ENCODE measurements at places on chromosomes 2 and 18. TPM values are rescaled to one million over a fixed set of nuclear protein-coding genes. Genes with fewer than 3 reads are reported as not detected.
A peak's percentile ranks its signal among the peaks of the same experiment; 100 is the strongest.

GRCh38 chr2:100427627-100428258 lies 10.3 kb upstream of the CHST10 start:
- DNase-seq = peak; percentile 33

KIAA2012 gene
- not detected for total RNA-seq

AMER3 gene
- total RNA-seq = not detected

CD207 gene
- total RNA-seq = not detected

DNA sequence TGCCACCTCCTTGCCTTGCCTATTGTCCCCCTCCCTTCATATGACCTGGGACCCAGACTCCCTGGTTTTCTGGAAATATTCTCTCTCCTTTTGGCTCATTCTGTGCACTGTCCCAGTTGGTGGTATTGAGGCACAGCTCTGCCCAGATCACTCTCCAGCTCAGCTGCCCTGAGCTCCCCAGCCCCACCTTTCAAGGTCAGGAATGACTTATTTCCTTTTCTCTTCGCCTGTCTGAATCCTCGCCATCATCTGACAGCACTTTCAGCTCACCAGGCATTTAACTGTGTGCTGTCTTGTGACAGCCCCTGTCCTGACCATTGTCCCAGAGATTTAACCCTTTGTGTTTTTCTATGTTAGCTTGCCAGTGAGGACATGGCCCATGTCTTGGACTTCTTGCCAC lies 133.0 kb downstream of the MSH2 start:
- DNase-seq = no peak

DNA sequence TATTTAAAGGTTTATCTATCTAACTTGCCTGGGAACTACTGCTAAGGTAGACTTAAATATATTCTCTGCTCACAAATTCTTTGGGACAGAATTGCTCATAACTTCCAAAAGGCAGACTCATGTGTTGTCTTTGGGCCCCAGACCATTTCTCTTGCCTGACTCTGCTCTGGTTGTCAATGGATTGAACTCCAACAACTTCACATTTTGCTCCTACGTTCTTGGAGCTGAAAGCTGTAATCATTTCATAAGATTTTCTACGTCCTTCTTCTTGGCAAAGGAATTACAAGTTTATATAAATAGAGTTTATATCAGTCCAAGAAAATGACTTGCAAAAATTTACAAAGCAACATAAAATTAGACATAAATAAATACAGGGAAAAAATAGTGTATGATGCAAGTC lies 32.9 kb upstream of the PPM1B start:
- DNase-seq = no peak

GRCh38 chr2:64857581-64858471 lies 131.4 kb upstream of the SLC1A4 start:
- DNase-seq = no peak

ZNF516 gene
- 12.0 TPM for total RNA-seq

DNA sequence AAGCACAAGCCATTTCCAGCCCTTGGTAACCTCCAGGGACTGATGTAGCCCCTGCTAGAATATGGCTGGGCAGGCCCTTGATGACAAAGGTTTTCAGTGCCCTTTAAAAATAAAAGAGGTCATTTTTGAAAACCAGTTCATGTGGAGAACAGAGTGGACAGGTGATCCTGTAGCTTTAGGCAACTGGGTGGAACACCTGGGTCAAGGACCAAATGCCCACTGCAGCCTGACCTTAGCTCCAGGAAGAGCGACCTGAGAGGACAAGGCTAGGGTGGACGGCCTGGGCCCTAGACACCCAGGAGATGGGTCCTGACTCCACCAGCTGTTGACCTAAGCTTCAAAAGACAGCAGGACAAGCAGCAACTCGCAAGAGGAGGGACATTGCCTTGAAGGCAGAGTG lies 116.6 kb downstream of the LIPG start:
- peak; percentile 21 for DNase-seq

DNA sequence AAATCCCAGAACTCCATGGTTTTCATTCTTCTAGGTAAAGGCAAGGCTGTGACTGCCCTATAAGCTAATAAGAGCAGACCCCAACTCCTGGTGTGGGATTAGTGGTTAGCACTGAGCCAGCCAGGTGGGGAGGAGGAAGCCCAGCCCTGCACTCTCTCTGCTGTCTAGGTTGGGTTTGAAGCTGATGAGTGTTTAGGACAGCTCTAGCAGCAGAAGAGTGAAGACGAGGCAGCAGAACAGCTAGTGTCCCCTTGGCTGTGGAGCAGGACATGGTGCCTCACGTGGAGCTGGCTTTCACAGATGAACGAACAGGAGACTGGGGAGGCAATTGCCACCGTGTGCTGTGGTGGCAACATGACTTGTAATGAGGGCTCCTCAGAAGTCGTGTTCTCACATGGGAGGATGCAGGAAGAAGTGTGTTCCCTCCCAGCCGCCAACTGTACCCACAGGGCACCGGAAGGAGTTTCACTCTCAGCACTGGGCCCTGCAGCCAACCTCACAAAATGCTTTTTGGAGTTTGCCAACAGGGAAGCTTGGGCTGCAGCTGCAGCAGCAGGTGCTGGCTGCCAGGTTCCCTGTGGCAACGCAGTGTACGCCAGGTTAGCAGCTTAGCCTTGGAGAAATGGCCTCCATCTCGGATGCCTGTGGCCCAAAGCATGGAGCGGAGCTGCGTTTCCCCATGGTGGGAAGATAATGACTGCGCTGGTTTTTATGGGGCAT lies 328.2 kb downstream of the SETBP1 start:
- DNase-seq = no peak

GRCh38 chr2:127610561-127610960 lies 35.4 kb upstream of the GPR17 start:
- peak; percentile 12 for DNase-seq

TET3 gene
- total RNA-seq = 9.8 TPM

DNA sequence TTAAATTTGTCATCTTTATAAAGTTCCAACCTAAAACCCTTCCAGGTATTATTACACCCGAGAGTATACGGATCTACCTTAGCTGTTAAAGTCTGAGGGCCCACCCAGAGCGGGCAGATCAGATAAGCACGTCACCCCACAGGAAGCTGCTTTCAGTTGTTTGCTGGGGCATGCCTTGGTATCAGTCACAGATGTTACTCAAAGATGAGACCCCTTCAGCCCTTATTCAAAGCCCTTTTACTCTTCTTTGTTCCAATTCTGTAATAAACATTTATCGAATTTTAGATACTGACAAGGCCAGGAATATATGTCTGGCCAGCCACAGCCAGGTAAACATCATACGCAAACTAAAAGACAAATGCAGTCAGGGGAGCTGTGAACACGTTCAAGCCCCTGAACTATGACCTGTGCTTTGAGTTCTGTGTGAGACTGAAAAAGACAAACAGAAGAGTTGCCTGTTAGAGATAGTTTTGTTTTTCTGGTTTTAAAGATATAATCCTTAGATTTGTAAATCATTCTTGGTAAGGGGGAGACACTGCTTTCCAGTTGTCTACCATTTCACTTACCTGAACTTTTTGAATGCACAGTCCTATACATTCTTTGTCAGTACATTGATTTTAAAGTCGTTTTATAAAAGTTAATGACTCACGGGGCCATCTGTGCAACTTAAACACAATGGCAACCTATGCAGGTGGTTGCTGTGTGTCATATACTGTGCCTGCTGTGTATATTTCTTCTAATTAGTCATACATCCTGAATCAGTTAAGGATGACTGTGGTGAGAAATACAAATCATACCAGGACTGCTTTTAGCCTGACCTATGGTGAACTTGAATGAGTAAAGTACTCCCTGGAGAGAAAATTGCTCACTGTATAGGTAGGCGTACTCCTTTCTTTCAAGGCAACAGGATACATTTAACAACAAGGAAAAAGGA lies 100.5 kb upstream of the ITPRID2 start:
- no peak for DNase-seq

DNA sequence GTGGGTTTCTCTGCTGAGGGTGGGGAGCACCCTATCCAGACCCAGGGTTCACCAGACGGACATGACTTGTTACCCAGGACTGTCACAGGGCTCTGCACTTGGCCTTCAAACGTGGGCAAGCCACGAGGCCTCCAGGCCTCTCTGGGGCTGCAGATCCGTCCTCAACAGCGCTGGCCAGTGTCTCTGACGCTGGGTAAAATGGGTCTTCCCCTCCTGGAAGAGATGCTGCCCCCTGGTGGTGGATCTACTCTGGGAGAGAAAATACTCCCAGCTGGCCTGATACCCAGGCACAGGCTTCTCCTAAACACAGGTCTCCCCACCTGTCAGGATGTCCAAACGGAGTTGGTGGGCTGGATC lies 3.7 kb downstream of the GPR17 start:
- peak; percentile 67 for DNase-seq

IL37 gene
- total RNA-seq = not detected

Measured in breast epithelium (tissue), 4 donors.